ENCODE measurements at places on chromosomes 16 and 17.

GRCh38 chr16:85523602-85524364, 89.3 kb upstream of the GSE1 start:
- no peak for DNase-seq

DNA sequence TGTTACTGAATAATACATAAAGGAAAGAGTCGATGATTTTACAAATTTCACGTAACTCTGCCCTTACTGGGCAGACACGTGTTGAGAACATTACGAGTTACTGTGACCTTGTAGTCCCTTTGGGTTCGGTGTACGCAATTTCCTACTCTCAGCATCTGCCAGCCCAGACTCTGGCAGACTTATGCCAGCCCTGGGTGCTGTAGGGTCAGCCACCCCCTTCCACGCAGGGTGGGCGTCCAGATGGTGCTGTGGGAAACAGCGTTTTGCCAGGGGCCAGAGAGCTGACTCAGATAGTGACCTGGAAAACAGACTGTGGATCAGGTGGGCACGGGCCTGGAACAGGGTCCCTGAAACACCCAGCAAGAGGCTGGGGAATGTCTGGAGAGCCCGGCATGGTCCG, 148.9 kb downstream of the RPTOR start:
- DNase-seq = no peak

DNA sequence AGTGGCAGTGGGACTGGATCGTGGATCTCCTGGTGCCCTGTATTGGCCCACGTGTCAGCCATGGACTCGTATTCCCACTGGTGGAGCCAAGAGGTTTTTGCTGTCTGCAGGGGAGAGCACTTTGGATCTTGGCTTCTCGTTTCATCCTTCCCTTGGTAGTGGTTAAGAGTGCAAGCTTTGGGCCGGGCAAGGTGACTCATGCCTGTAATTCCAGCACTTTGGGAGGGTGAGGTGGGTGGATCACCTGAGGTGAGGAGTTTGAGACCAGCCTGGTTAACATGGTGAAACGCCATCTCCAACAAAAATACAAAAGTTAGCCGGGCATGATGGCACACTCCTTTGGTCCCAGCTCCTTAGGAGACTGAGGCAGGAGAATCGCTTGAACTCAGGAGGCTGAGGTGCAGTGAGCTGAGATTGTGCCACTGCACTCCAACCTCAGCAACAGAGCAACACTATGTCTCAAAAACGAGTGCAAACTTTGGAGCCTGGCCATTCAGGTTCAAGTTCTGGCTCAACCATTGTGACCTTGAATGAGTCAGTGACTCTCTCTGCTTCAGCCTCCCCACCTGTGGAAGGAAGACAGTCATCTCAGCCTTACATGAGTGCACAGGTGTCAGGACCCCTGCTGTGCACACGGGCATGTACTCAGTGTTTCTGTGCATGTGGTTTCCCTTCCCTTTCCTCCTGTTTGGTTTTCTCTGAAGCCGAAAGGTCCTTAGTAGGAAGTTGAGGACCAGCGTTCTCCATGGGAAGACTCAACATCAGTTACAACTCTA, 57.4 kb downstream of the PLCG2 start:
- no peak for DNase-seq

- DNase-seq = no peak
Measured at GRCh38 chr17:69828087-69828486, 246.9 kb upstream of the KCNJ16 start.

- no peak for DNase-seq
Measured at GRCh38 chr17:55198690-55199370, 65.9 kb upstream of the HLF start.

GRCh38 chr16:14641926-14642325, 9.2 kb downstream of the BFAR start:
- DNase-seq = no peak

DNA sequence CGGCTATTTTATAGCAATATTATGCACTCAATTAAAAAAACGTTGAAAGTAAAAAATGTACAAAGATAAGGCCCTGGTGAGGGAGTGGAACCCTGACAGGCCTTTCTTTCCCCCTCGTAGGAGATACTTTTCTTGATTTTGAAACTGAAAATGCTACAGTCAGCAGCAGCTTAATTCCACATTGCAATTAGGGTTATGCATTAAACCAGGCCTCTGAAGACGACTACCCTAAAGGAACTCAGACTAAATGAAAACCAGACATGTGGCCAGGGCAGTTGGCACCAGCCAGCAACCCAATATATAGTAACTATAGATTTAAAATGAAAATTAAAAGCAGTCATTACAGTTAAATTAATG, 463.2 kb upstream of the MAF start:
- DNase-seq = no peak

- DNase-seq = no peak
Measured at GRCh38 chr16:57258226-57258909, 13.3 kb downstream of the ARL2BP start.

- DNase-seq = no peak
Measured at GRCh38 chr16:27226976-27227705, 23.8 kb downstream of the KDM8 start.

DNA sequence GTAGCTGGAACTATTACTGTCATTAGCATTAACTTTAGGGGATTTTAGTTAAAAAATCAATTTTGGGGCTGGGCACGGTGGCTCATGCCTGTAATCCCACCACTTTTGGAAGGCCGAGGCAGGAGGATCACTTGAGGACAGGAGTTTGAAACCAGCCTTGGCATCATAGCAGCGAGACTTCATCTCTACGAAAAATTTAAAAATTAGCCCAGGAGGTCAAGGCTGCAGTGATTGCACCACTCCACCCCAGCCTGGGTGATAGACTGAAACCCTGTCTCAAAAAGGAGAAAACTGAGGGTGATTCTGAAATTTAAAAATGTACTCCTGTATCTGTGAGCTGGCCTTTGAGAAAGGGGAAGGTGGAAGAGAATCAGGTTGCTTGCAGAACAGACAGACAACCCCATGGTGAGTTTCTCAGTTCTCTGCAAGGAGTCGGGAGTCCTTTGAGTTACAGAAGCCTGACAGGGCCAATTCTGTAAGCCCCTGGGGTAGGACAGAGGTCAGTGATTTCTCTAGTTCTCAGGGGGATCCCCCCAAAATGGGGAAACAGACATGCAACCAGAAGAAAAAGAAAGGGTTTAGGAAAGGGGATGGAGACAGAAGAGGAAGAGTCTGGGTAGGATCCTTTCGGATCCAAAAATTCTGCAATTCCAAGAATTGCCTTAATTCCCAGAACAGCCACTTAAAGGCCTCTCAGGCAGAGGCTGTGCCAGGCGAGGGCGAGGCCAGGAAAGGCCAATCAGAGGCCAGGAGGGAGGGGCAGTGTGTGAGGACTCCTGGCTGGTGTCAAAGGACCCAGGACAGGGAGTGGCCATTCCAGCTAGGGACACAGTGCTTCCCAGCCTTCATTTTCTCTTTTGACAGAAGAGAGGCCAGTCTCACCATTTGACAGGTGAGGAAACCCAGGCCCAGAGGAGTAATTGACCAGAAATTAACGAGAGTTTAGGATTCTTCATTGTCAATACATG, 6.7 kb downstream of the NUPR1 start:
- no peak for DNase-seq

DNA sequence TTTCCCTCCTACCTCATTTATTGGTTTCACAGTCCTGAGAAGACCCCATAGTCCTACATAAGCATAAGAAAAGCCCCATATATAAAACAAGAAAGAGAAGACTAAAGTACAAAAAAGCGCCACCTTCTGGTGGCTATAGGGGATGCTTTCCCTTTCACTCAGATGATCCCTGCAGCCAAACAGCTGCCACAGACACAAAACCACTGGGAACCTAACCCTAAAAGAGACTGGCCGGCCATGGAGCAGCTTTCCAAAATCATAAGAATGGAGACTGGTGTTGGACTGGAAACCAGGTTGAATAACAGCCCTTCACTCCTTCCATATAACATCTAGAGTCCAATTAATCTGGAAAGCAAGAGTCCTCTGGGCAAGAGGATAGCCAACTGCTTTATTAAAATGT, 11.4 kb downstream of the DYNC1LI2 start:
- DNase-seq = no peak

- no peak for DNase-seq
Measured at GRCh38 chr16:83802554-83803205, 5.1 kb upstream of the HSBP1 start.

DNA sequence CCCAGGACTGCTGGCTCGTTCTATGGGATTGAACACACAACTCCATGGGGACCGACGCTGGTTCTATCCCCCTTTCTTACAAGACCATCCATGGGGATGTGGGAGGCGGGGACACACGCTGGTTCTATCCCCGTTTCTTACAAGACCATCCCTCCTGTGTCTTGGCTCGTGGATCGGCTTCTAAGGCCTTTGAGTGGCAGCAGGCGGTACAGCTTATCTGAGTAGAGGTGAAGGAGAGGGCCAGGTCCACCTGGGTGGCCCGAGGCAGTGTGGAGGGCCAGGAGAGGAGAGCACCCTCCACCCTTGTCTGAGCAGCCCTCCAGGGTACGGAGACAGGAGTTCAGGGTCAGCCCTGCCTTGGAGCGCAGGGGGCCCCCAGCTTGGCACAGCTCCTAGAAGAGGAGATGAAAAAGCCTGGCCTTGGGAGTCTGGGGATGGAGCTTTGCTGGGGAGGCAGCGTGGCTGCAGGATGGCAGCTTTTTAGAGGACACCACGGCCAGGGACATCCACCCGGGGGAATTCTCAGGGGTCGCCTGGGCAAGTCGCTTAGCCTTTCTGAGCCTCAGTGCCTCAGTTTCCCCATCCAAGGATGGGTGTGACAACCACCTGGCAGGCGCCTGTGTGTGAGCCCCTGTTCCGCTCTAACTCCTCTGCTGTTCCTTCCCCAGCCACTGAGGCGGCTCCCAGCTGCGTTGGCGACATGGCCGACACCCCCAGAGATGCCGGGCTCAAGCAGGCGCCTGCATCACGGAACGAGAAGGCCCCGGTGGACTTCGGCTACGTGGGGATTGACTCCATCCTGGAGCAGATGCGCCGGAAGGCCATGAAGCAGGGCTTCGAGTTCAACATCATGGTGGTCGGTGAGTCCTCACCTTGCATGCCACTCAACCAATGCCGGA, 341.0 kb downstream of the SEC14L1 start:
- DNase-seq = no peak

DNA sequence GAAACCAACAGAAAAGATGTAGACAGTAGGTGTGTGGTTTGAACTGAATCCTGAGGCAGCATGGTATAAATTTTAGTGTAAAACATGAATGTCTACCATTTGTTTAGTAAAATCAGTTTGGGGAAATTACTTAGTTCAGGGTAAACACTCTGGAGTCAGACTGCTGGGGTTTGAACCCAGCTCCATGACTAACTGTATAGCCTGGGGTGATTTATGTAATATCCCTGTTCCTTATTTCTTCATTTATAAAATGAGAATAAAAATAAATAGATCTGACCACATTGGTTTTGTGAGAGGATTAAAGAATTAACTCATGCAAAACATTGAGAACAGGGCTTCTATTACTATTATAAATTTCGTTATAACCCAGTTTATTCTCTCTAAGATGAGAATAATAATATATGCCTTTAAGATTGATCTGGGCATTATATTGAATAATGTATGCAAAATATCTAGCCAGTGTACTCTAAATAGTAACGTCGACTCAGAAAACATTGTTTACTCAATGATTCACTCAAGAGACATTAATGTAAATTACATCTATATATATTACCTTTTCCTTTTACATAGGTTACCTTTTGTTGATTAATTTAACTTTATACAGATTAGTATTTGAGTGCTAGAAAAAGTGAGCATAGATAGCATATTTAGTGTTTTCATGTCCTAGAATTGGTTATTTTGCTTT, 120.6 kb upstream of the KCNJ16 start:
- DNase-seq = no peak

- no peak for DNase-seq
Measured at GRCh38 chr16:87342978-87343752, 26.0 kb upstream of the C16orf95 start.

All from stimulated activated CD8-positive, alpha-beta memory T cell treated with anti-CD3 and anti-CD28 coated beads, Interleukin-7, amount 100 ng/mL, for 4 hours (primary cell).